ENCODE measurements at places on chromosomes 4 and X. TPM values are rescaled to one million over a fixed set of nuclear protein-coding genes. Genes with fewer than 3 reads are reported as not detected.

IL21 gene
- 14.5 TPM for total RNA-seq

ZCCHC18 gene
- total RNA-seq, result 0.69 TPM

CLDN22 gene
- total RNA-seq, result not detected

CENPVL1 gene
- not detected for total RNA-seq

GNRHR gene
- total RNA-seq, result not detected

CACNA1F gene
- total RNA-seq, result 0.32 TPM

UGT2B15 gene
- not detected for total RNA-seq

UBL4A gene
- total RNA-seq, result 55.5 TPM

NUDT6 gene
- total RNA-seq, result 7.5 TPM

CTAG1A gene
- total RNA-seq, result not detected

DMRTC1 gene
- total RNA-seq, result not detected

OPRPN gene
- not detected for total RNA-seq

MAGEE2 gene
- total RNA-seq, result not detected

MID1 gene
- total RNA-seq, result 0.34 TPM

LRRC66 gene
- total RNA-seq, result 0.11 TPM

SMIM20 gene
- 17.0 TPM for total RNA-seq

TRPC5OS gene
- not detected for total RNA-seq

FAM156A gene
- 26.2 TPM for total RNA-seq

HSD17B11 gene
- 14.2 TPM for total RNA-seq

LYAR gene
- 61.6 TPM for total RNA-seq

S100G gene
- total RNA-seq, result not detected

FGFRL1 gene
- total RNA-seq, result 17.5 TPM

CDKL2 gene
- total RNA-seq, result 0.57 TPM

MANBA gene
- 11.3 TPM for total RNA-seq

SLC49A3 gene
- 0.74 TPM for total RNA-seq

DDX53 gene
- total RNA-seq, result not detected

TMEM271 gene
- not detected for total RNA-seq

CTAG2 gene
- total RNA-seq, result not detected

WAS gene
- 117 TPM for total RNA-seq

YY2 gene
- total RNA-seq, result 1.7 TPM

NEIL3 gene
- 18.2 TPM for total RNA-seq

PLS3 gene
- total RNA-seq, result 3.1 TPM

IDUA gene
- total RNA-seq, result 25.5 TPM

FAM241A gene
- 5.6 TPM for total RNA-seq

DUSP21 gene
- not detected for total RNA-seq

TSC22D3 gene
- total RNA-seq, result 23.1 TPM

HSD17B13 gene
- total RNA-seq, result 0.16 TPM

GPR173 gene
- not detected for total RNA-seq
